ENCODE measurements at places on chromosomes 5 and 9. TPM values are rescaled to one million over a fixed set of nuclear protein-coding genes. Genes with fewer than 3 reads are reported as not detected.

The SPINK5 gene
- total RNA-seq = not detected

DNA sequence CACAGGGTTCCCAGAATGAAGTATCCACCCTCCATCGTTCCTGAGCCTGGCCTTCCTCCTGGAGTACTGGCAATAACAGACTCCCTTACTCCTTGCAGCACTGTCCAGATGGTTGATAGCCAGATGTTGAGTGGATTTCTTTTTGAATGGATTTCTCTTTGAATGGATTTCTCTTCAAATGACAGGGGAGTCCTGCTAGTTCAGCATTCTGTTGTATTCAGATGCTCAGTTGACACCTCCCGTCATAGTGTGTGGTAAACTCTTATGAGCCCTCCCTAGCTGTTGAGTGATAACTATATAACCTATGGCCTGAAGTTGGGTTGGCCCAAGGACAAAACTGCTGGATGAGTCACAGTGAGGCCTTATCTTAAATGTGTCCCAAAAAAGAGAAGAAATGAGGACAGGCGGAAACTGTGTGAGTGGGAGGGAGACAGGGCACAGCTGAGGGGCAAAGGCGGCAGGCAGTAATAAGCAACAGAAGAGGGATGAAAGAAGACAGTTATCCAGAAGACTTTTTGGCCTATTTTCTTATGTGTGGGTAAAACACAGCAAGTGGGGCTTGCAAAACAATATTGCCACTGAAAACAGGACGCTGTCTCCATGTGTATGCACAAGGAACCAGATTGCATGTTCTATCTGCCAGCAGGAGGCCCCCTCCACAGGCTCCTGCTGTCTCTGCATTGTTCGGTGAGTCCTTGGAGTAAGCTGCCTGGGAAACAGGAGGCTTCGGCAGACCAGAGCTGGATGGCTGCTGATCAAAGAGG is 209.5 kb upstream of the S1PR3 start:
- DNase-seq = no peak
- peaks cover 4% of the 10 kb centered on the region for H3K4me1 ChIP-seq

DNA sequence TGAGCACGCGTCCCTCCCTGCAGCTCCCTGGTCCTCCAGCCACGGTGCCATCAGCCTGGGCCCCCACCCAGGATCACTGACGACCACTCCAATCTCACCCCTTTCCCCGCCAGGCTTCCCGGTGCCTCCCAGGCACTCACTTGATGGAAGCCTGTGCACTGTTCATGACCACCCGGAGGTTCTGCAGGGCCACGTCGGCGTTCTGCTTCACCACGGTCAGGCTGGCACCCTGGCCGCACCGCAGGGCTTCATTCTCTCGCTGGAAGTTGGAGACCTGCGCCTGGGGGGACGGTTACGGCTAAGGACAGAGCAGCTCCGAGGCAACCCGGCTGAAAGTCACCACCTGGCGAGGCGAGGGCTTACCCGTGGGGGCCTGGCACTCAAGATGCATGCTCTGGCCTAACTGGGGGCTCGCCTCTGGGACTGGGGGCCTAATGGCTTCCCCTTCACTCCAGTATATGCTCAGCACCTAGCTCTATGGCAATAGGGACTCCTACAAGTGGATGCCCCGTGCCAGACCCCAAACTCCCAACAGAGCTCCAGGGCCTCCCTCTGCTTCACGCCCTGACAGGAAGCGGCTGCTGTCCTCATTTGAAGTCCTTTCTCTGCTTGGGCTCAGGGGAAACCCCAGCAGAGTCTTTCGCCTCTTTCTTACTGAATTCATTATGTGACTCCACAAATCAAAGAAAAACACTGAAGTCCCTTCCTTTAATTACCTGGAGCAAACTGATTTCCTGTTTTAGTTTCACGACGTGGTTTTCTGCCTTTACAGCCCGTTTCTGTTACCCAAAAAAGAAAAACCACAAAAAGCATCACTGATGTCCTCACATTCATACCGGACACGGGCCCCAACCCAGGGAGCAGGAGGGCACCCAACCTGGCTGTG is 4.2 kb upstream of the SNAPC4 start:
- peak overlapping the region; percentile 86 for H3K27ac ChIP-seq
- no peak for DNase-seq
- peaks cover 69% of the 10 kb centered on the region for H3K36me3 ChIP-seq
- peak overlapping the region; percentile 56 for H3K4me3 ChIP-seq
- no peaks in the 10 kb centered on the region for H3K27me3 ChIP-seq

DNA sequence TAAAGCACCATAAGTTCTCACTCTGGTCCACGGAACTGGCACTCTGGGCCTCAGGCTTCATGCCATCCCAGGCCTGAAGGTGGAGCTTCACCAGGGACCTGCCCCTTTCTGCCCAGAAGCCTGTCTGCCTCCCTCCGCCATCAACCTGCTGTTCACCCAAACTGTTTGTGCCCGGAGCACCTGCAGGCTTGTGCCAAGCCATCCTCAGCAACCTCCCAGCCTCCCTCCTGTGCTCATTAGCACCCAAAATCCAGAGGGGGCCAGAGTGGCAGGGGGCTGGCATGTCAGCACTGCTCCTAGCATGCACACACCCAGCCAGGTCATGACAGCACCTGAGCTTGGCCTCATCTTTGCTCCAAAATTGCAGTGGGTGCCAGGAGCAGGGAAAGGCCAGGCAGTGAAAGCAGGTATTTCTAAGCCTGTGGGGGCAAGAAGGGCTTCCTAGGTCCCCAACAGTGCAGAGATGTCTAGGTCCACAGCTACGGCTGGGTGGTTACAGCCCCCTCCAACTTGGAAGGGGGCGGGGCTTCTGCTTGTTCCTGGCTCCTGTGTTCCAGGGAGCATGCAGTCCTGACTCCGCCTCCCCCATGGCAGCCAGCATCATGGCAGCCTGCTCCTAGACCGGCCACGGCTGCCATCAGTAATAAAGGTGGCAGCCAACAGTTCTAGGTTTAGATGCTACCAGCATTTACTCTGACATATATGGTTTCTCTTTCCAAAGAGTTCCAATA is 85.1 kb downstream of the GIN1 start:
- H3K27me3 ChIP-seq = peaks cover 10% of the 10 kb centered on the region
- no peaks in the 10 kb centered on the region for H3K36me3 ChIP-seq
- H3K4me1 ChIP-seq = no peaks in the 10 kb centered on the region
- no peak overlapping the region for H3K27ac ChIP-seq
- no peak overlapping the region for H3K4me3 ChIP-seq

- no peak overlapping the region for H3K27ac ChIP-seq
- no peak overlapping the region for H3K4me3 ChIP-seq
- DNase-seq = no peak
Measured at GRCh38 chr5:29001666-29002065, 1963.3 kb upstream of the CDH9 start.

Measured in activated T-helper 2 cell treated with anti-CD3 and anti-CD28 coated beads, Interferon-gamma antibody, Interleukin-2, Interleukin-4, amounts not matched to agents 10 μg/mL and 5 μg/mL and 100 μg/mL, durations not matched to agents 14 hours and 24 hours and 36 hours (primary cell).